ENCODE measurements at places on chromosomes 4 and X. TPM values are rescaled to one million over a fixed set of nuclear protein-coding genes. Genes with fewer than 3 reads are reported as not detected.

GRCh38 chr4:152997288-152997687 lies 61.2 kb downstream of the FHDC1 start:
- DNase-seq = no peak

DNA sequence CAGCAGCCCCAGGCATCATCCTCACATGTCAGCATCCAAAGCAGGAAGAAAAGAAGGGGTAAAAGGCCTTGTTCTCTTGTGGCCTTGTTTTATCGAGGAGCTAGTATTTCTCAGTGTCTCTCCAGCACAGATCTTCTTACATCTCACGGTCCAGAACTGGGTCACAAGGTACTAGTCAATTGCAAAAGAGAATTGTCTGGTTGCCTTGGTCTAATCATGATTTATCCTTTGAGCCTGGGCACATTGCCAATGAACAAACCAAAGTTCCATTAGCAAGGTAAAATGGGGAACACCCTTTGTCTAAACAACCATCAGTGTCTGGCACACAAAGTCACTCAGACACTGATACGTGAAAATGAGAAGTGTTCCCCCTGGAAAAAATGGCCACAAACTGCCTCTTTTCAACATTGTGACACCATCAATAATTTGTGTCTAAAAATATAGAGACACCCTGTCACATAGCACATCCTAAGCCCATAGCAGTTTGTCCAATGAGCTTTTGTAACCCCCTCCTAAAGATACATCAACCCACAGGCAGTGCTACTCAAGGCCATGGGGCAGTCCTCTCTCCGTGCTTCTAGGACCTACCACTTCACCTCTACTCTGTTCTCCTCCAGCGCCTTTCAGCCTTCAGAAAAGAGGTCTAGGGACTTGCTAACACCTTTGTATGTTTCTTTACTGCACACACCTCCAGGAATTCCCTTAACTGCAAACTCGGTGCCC lies 534.4 kb downstream of the MID1IP1 start:
- no peak for DNase-seq

GRCh38 chr4:188603646-188604045 lies 464.4 kb downstream of the TRIML1 start:
- DNase-seq = no peak

TEX13D gene
- not detected for total RNA-seq

AR gene
- 9.3 TPM for total RNA-seq

DNA sequence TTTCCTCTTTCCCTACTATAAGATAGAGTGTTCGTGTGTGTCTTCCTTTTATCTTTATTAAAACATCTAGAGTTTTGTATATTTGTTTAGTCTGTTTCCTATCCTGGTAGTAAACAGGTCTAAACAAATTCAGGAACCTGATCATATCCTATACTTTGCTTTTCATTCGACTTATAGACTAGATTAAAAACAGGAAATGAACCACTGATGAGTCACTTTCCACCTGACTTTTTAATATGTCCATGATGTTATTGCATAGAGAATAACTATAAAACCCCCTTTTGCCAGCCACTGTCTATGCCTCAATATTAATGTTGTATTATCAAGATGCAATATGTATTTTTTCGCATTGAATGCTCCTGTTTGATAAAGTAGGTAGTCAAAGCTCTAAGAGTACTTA lies 1794.0 kb downstream of the STIM2 start:
- no peak for DNase-seq

PPA2 gene
- total RNA-seq = 157 TPM

CD99L2 gene
- total RNA-seq = 41.7 TPM

MAGEA2 gene
- total RNA-seq = not detected

DNA sequence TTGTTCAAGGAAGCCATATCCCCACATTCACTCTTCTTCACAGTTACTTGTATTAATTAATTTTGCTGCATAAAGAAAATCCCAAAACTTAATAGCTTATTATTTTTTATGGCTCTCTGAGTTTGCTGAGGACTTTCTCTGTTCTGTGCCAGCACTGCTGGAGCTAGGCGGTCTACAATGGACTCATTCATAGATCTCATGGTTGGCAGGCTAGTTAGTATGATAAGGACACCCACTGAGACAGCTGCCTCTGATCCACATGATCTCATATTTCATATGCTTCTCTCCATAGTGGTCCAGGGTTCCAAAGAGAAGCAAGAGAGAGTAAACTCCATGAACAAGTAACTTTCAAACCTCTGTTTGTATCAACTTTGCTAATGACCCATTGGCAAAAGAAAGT lies 170.2 kb downstream of the ADGRA3 start:
- DNase-seq = peak; percentile 67

PPEF1 gene
- 1.5 TPM for total RNA-seq

LEF1 gene
- 13.7 TPM for total RNA-seq

DNA sequence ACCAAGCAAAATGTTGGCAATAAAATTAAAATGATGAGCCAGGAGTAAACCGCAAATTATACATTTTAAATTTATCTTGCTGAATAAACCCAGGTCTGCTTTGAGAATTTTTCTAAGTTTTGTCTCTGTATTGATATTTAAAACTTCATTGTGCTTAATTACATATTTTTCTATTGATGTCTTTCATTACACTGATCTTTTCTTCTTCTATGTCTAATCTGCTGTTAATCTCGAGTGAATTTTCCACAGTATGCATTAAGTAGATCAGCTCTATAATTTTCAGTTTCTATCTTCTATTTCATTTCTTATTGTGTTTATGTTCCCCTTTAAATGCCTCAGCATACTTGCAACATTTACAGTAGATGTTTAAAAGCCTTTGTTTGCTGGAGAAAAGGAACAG lies 918.7 kb downstream of the FAT4 start:
- DNase-seq = no peak
